Activated T-helper 2 cell treated with anti-CD3 and anti-CD28 coated beads, Interferon-gamma antibody, Interleukin-2, Interleukin-4, amounts not matched to agents 10 μg/mL and 5 μg/mL and 100 μg/mL, durations not matched to agents 14 hours and 24 hours and 36 hours (primary cell): ENCODE measurements at places on chromosomes 16 and 17. TPM values are rescaled to one million over a fixed set of nuclear protein-coding genes. Genes with fewer than 3 reads are reported as not detected.

Gene CD300LG
- total RNA-seq: not detected in 2 replicates

Gene CRISPLD2
- 0.16 and 0.23 TPM in 2 replicates for total RNA-seq

Gene FN3K
- 3.6 and 4.0 TPM in 2 replicates for total RNA-seq

Gene CNGB1
- not detected in 2 replicates for total RNA-seq

Gene CIITA
- 8.6 and 9.3 TPM in 2 replicates for total RNA-seq

Gene CACNG5
- total RNA-seq: not detected in 2 replicates

Gene VASN
- 0.16 TPM in 1 of 2 replicates, not detected in the other for total RNA-seq

Gene NOL3
- total RNA-seq: 27.3 and 30.1 TPM in 2 replicates

Gene UTS2R
- 0.18 TPM in 1 of 2 replicates, not detected in the other for total RNA-seq

Gene ATP2C2
- total RNA-seq: not detected in 2 replicates

Gene SP2
- total RNA-seq: 16.5 and 19.7 TPM in 2 replicates

Gene SLC25A19
- 97.4 and 101 TPM in 2 replicates for total RNA-seq

Gene ACSM2A
- total RNA-seq: 3.8 and 4.6 TPM in 2 replicates

- no peak for DNase-seq
These were observed 746 bp downstream of the HS3ST2 start for GRCh38 chr16:22814711-22815105.

- DNase-seq: no peak
These were observed 224.3 kb downstream of the MSI2 start for GRCh38 chr17:57480438-57481196.

GRCh38 chr17:61447358-61447757 is 4.9 kb upstream of the TBX4 start:
- DNase-seq: no peak

DNA sequence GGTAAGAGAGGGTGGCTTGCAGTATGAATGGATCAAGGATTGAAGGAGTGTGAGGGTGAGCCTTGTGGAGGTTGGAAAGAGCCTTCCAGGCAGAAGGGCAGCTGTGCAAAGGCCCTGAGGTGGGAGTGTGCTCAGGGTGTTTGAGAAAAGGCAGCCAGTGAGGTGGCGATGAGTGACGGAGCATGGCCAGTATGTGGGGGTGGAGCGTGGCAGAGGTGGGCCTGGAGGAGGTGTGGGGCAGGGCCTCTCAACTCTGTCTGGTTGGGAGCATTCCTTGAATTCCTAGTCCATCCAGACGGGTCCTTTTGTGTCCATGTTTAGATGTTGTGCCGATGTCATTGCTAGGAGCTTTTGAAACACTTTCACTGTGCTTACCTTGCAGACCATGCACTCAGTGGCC is 51.3 kb downstream of the EPN2 start:
- DNase-seq: no peak

DNA sequence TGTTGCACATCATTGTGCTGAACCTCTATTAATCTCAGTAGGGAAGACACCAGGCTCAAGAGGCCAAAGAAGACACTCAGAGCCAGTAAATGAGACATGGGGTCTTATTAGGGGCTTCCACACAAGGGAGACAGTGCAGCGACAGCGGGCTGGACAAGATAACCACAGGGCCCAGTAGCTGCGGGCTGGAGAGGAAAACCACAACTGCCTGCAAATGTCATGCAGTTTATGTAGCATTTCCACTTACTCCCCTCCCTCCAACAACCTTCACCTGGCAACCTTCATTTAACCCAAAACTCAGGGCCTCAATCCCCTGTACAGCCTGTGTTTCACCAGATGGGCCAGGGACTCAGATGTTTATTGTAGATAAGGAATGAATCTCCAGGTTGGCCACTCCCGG is 185.6 kb downstream of the UTP18 start:
- no peak for DNase-seq

DNA sequence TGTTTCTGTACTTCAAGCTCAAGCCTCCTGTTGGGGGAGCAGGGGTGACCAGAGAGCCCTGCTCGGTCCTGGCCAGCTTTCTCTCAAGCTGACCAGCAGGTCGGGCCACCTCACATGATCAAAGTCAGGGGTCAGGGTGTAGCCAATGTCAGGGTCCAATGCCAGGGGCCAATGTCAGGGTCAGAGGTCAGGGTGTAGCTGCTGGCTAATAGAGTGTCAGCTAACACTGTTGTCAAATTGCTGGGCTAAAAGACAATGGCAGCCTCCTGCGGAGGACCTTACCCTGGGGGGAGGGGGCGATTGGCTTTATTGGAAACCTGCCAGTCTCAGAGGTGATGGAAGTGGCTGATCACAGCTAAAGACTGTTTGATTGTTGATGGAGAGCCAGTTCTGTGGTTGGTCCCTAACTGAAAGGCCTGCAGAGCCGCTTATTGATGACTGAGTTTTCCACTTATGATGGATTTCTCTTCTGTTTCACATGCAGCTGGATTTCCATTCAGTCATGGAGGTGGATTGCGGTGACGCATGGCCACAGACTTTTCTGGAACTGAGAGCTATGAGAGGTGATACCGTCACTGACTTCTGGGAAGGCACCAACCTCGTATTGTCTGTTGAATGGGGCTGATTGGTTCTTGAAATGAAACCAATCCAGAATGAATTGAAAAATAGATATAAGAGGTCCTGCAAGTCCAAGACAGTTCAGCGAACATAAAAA is 97.4 kb upstream of the ZFHX3 start:
- no peak for DNase-seq

- DNase-seq: no peak
These were observed 1021.4 kb downstream of the CDH8 start for GRCh38 chr16:61014869-61015268.

- DNase-seq: no peak
These were observed 55.3 kb downstream of the SKAP1 start for GRCh38 chr17:48374650-48375230.

- DNase-seq: no peak
These were observed 4.2 kb downstream of the C16orf90 start for GRCh38 chr16:3490911-3491629.

- no peak for DNase-seq
These were observed 8.0 kb upstream of the MYH2 start for GRCh38 chr17:10557422-10557821.

DNA sequence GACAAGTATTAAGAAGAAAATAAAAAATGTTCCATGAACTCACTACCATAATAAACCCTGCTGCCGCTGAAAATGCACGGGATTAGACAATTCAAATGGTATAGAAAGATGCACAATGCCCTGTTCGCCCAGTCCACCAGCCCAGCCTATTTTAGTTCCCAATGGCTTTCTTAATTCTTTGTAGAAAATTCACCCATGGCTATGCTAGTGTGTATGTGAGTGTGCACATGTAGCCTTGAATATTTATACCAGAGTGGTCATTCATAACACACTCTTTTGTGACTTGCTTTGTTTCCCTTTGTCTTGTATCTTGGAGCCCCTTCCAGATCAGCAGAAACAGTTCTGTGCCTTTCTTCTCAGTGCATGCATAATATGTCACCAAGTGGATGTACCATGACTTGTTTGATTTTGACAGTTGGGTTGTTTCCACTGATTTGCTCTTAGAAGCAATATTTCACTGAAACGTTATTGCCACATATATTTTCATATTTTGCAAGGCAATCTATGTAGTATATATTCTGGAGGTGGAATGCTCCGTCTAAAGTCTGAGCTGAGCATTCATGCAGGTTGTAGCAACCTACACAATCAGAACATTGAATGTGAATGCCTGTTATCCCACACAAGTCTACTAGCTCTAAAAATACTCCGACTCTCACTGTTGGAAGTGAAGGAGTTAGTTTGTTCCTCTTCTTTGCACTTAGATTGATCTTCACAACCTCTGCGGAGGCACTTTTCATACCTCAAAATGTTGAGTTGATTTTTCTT is 383.0 kb upstream of the EEF2KMT start:
- no peak for DNase-seq

DNA sequence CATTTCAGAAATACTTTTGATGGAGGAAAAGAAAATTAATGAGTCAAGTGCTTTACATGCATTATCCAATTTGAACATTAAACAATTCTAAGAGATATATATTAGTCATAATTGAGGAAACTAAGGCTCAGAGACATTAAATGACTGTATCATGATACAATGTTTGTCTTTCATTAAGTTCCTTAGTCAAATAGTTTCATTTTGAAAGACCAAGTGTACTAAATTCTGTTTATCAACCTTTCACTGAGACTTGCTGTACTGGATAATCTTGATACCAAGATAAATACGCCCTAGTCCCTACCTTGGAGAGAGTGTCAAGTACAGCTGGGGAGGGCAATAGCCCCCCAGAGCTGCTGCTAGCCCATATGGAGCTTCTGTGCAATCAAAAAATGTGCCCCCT is 24.2 kb downstream of the TOM1L2 start:
- no peak for DNase-seq

- no peak for DNase-seq
These were observed 331 bp upstream of the ZNF287 start for GRCh38 chr17:16569358-16569712.

DNA sequence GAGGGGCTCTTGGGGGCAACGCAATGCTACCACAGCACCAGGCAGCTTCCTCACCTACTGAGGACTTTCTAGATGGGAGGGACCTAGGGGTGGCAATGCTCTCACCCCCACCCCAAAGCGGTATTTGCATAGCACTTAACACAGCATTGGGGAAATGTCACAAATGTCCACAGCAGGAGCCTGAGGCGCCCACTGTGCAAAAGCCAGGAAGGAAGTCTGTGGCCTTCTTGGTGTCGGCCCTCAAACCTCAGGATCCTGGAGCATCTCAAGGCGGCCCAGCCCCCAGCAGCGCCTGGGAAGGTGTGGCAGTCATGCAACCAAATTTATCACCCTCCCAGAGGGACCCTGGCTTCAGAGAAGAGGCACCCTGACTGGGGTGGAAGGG is 45.3 kb downstream of the WNT3 start:
- no peak for DNase-seq

GRCh38 chr16:81528256-81528655 is 83.6 kb downstream of the CMIP start:
- DNase-seq: no peak

- DNase-seq: no peak
These were observed 6.9 kb upstream of the CD300LD start for GRCh38 chr17:74599023-74599399.

GRCh38 chr16:88662222-88662842 is 559 bp downstream of the MVD start:
- DNase-seq: no peak

DNA sequence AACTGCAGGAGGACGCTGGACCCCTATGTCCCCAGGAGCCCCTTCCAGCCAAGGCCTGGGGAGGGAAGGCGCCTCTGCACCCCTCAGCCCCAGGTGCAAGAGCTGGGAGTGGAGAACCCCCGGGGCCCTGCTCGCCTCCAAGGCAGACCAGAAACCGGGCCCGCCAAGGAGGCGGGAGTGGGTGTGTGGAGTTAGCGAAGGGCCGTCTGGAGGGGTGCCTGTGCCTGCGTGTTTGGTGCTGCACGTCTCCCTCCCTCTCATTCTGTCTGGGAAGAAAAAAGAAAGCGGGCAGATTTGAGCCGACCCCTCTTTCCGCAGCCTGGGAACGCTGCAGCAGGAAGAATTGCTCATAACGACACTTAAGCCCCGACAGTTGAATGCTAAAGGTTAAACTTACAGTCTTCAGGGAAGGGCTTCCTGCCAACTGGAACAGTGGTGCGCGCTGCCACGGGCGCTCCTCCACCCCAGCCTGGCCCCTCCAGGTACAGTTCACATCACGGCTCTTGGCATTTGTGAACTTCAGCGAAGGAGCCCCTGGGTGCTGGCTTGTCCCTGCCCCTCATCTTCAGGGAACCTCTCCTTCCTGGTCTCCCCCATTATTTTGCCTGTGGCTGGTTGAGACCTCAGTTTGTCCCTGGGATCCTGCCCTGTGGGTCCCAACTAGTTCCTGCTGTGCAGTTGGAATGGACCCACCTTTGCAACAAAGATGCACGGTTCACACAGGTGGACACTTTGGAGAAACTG is 19.2 kb upstream of the ZFHX3 start:
- DNase-seq: no peak

DNA sequence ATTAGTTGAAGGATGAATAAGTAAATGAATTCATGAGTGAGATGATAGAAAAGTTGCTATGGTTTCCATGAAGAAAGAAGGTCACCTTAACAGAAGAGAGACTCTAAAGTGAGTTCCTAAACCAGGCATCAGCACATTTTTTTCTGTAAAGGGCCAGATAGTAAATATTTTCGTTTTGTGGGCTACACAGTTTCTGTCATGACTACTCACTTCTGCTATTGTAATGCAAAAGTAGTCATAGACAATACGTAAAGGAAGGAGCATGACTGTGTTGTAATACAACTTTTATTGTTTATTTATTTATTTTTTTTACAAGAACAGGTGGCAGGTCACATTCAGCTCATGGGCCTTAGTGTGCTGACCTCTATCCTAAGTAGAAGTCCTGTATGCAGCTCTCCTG is 426.1 kb upstream of the DYNLRB2 start:
- no peak for DNase-seq

- no peak for DNase-seq
These were observed 61.1 kb downstream of the SIAH1 start for GRCh38 chr16:48323783-48324775.

DNA sequence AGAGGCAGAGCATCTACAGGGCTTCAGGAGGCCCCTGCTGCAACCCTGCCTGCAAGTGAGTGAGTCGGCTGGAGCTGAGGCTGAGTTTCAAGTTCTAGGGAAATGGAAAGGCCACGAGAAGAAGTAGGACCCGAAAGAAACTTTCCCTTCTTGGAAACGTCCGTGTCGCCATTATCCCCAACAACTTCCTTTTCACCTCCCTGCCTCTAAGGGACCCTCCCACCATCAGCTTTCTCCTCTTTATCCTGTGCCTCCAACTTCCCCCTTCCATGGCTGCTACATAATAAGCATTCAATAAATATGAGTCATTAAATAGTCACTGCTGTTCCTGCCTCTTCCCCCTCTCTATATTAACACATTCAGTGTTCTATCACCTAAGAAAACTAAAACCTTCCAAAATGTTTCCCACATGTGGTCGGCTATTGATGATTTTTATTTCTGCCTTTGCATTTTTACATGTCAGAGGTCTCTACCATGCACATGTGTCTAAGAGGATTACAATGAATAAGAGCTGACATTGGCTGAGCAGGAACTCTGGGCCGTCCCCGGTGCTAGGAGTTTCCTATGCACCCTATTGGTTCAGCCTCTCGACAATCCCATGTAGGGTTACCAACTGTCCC is 115.9 kb upstream of the TNRC6C start:
- no peak for DNase-seq

DNA sequence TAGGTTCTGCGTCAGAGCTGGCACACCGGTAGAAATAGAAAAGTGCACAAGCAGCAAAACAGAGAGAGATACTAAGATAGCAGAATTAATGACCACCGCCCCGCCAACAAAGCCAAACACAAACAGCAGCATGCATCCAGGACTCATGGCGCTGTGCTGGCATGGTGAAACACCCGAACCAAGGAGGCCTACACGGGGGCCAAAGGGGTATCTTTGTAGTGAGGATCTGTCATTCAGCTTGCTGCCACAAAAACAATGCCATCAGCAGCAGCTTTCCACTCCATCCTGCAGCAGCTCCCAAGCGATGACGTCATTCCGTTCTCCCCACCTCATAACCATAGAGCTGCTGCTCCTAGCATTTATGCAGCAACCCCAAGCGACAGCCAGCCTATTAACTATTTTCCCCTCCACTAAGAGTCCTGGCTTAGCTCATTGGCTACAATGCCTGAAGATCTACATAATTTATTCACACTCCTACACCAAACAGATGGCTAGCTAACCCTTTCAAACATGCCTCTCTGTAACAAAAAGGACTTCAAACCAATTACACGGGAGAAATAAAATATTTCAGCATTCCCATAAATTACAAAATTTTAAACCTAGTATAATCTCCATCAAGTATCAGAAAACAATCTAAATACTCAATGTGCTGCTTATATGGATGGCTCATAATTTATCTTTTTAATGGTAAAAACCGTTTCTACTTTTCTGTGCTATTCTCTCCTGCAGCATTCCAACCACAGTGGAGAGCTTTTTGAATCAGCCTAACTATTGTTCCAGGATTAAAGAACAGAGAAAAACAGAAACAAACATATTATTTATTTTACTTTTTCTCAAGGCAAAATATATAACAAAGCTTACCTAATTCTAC is 73.9 kb downstream of the SPAG9 start:
- DNase-seq: no peak
